ENCODE measurements at places on chromosomes 7 and 10.

- DNase-seq: no peak
Observed at GRCh38 chr10:10364902-10365301, 652.8 kb upstream of the CELF2 start.

- no peak for DNase-seq
Observed at GRCh38 chr7:132536654-132537395, 39.4 kb downstream of the PLXNA4 start.

- DNase-seq: no peak
Observed at GRCh38 chr10:15864419-15864818, 4.1 kb upstream of the MINDY3 start.

GRCh38 chr7:101436857-101437576 lies 74.3 kb downstream of the COL26A1 start:
- DNase-seq: no peak
